Lung microvascular endothelial cell (primary cell): ENCODE measurements at places on chromosomes 16 and 17. TPM values are rescaled to one million over a fixed set of nuclear protein-coding genes. Genes with fewer than 3 reads are reported as not detected.

SEZ6 gene
- under 0.01 TPM in 1 of 2 replicates, not detected in the other for total RNA-seq

TEKT5 gene
- not detected in 2 replicates for total RNA-seq

NLK gene
- 24.6 and 31.9 TPM in 2 replicates for total RNA-seq

SLC16A11 gene
- 0.22 and 1.2 TPM in 2 replicates for total RNA-seq

GSE1 gene
- total RNA-seq = 6.5 and 12.1 TPM in 2 replicates

PRR29 gene
- 0.44 and 0.60 TPM in 2 replicates for total RNA-seq

UBALD2 gene
- 6.3 and 8.3 TPM in 2 replicates for total RNA-seq

FZD2 gene
- under 0.01 and 0.22 TPM in 2 replicates for total RNA-seq

CDR2 gene
- total RNA-seq = 23.1 and 29.4 TPM in 2 replicates

HS3ST3B1 gene
- total RNA-seq = 0.22 and 1.6 TPM in 2 replicates

GUCY2D gene
- not detected in 2 replicates for total RNA-seq

ZNF594 gene
- total RNA-seq = 1.7 and 2.0 TPM in 2 replicates

KRTAP9-4 gene
- total RNA-seq = not detected in 2 replicates

SLC16A6 gene
- 0.22 and 1.6 TPM in 2 replicates for total RNA-seq

C1QTNF1 gene
- total RNA-seq = 8.1 and 11.9 TPM in 2 replicates

MT1F gene
- total RNA-seq = 0.20 and 1.3 TPM in 2 replicates

CAMKK1 gene
- total RNA-seq = 0.65 and 0.79 TPM in 2 replicates

TAC4 gene
- total RNA-seq = not detected in 2 replicates

HSD11B2 gene
- not detected in 2 replicates for total RNA-seq

NOG gene
- 0.65 and 1.8 TPM in 2 replicates for total RNA-seq

CDH13 gene
- 14.5 and 23.5 TPM in 2 replicates for total RNA-seq

HIC1 gene
- total RNA-seq = 32.0 and 50.4 TPM in 2 replicates

SLC52A1 gene
- total RNA-seq = under 0.01 and 0.22 TPM in 2 replicates

TMEM235 gene
- 0.22 and 0.79 TPM in 2 replicates for total RNA-seq

METTL9 gene
- total RNA-seq = 165 and 184 TPM in 2 replicates

CACNG3 gene
- not detected in 2 replicates for total RNA-seq

TMC7 gene
- total RNA-seq = 2.8 and 3.6 TPM in 2 replicates

EVPLL gene
- total RNA-seq = not detected in 2 replicates

CCDC78 gene
- total RNA-seq = 0.40 and 0.44 TPM in 2 replicates

TMEM114 gene
- not detected in 2 replicates for total RNA-seq

NHLRC4 gene
- 2.0 and 2.4 TPM in 2 replicates for total RNA-seq

PIRT gene
- not detected in 2 replicates for total RNA-seq

SPATA32 gene
- not detected in 2 replicates for total RNA-seq

RHBDF2 gene
- total RNA-seq = 8.1 and 22.6 TPM in 2 replicates

KCNAB3 gene
- total RNA-seq = 0.22 and 0.40 TPM in 2 replicates

C17orf113 gene
- total RNA-seq = 0.20 and 0.22 TPM in 2 replicates

RGS11 gene
- total RNA-seq = 0.20 and 0.44 TPM in 2 replicates

ADAM11 gene
- total RNA-seq = under 0.01 TPM in 2 replicates

PIK3R6 gene
- total RNA-seq = not detected in 2 replicates

NIP7 gene
- 19.4 and 26.8 TPM in 2 replicates for total RNA-seq

RPL26 gene
- 3,049 and 3,358 TPM in 2 replicates for total RNA-seq

HAS3 gene
- 1.4 and 1.7 TPM in 2 replicates for total RNA-seq

NPTX1 gene
- under 0.01 TPM in 2 replicates for total RNA-seq

ATP2A3 gene
- under 0.01 TPM in 2 replicates for total RNA-seq

SLC16A13 gene
- 1.3 and 2.4 TPM in 2 replicates for total RNA-seq

KRTAP2-2 gene
- total RNA-seq = not detected in 2 replicates

DNAH2 gene
- under 0.01 and 0.20 TPM in 2 replicates for total RNA-seq

PPM1D gene
- total RNA-seq = 15.0 and 24.2 TPM in 2 replicates
